ENCODE measurements at places on chromosomes 6 and 20.

GRCh38 chr20:59810449-59811187, 122.8 kb downstream of the SYCP2 start:
- no peak for DNase-seq

DNA sequence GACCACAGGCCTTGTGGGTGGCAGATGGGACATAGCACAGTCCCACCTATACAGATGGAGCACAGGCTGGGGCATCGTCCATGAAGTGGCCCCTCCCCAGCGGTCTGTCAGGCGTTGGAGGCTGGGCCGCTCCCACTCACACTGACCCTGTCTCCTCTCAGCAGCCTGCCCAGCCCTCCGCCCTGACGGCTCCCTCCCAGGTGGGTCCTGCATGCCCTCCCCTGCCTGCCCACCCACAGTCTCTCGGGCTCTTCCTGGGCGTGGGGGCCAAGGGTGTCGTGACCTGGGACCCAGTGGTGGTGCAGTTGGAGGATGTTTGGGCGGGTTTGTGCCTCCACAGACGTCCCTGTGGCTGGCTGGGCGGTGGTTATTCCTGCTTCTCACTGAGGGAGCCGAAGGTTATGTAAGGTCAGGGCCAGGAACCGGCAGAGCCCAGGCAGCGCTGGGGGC, 22.3 kb downstream of the COL20A1 start:
- no peak for DNase-seq

GRCh38 chr6:168867247-168868102, 386.2 kb downstream of the THBS2 start:
- no peak for DNase-seq

GRCh38 chr6:54108271-54108670, 3.0 kb upstream of the MLIP start:
- DNase-seq = no peak

- no peak for DNase-seq
Measured at GRCh38 chr20:21967481-21967880, 262.0 kb downstream of the PAX1 start.

DNA sequence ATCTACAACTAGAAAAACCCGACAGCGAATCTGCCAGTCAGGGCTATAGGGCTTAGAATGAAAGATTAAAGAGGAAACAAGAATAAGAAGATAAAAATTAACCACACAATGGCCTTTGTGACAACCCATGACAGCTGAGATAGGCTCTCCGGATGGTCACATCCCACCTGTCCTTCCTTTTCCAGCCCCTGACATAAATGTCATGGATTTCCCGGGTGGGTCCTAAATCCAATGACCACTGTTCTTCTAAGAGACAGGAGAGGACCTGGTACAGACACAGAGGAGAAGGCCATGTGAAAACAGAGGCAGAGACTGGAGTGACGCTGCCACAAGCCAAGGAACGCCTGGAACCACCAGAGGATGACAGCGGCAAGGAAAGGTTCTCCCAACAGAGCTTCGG, 41.8 kb downstream of the ATXN1 start:
- no peak for DNase-seq

DNA sequence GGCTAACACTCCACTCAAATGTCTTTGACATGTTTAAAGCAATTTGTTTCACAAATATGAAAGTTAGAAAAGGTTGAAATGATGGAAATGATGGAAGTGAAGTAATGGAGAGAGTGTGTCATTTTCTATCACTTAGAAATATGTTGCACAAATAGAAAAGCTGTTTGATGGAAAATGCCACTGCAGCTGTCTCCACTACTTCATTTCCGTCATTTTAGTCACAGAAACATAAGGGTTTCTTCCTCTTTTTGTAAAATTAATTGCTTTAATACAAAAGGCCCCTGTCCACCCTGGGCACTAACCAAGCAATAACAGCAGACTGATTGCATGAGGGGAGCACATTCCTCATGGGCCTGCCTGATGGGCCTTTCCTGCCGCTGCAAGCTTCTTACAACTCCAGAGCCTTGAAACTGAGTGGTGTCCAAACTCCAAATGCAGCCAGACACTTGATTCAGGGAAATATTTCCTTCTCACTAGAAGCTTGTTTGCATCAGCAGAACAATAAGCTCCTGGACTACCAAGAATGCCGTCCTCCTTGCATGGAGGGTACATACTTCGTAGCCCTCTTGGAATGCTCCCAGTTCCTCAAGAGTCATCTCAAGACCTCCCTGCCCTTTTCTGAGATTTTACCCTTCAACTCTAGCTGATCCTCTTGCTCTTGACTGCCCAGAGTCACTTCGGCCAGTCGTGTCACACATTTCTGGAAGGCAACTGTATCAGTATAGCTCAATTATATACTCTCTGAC, 36.1 kb downstream of the F13A1 start:
- no peak for DNase-seq

- DNase-seq = no peak
Measured at GRCh38 chr6:44606504-44606903, 219.0 kb downstream of the CDC5L start.

- no peak for DNase-seq
Measured at GRCh38 chr6:47670851-47671250, 27.5 kb upstream of the ADGRF4 start.

DNA sequence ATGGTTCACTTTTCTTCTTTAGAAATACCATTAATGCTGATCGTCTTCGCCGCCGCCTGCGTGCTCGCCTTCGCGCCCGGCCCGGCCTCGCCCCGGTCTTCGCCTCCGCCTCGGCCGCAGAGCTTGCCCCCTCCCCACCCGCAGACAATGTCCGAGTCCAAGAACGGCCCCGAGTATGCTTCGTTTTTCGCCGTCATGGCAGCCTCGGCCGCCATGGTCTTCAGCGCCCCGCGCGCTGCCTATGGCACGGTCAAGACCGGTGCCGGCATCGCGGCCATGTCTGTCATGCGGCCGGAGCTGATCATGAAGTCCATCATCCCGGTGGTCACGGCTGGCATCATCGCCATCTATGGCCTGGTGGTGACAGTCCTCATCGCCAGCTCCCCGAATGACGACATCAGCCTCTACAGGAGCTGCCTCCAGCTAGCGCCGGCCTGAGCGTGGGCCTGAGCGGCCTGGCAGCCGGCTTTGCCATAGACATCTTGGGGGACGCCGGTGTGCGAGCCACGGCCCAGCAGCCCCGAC, 4.8 kb upstream of the PRPH2 start:
- DNase-seq = peak; percentile 28

DNA sequence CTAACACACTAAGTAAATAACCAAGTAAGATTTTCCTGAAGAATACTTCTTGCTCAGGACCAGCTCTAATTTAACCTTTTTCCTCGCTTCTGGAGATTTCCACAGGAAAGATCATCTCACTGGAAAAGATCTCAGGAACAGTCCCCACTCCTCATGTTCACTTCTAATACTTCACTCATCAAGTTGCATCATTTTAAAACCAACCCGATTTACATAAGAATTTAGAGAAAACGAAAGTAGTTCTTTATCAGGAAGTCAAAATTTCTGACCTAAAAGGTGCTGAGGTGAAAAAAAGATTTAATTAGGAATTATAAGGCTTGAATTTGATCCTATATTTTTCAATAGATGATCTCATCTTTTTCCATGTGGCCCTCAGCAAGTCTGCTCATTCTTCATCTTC, 46.6 kb upstream of the PKHD1 start:
- DNase-seq = no peak

DNA sequence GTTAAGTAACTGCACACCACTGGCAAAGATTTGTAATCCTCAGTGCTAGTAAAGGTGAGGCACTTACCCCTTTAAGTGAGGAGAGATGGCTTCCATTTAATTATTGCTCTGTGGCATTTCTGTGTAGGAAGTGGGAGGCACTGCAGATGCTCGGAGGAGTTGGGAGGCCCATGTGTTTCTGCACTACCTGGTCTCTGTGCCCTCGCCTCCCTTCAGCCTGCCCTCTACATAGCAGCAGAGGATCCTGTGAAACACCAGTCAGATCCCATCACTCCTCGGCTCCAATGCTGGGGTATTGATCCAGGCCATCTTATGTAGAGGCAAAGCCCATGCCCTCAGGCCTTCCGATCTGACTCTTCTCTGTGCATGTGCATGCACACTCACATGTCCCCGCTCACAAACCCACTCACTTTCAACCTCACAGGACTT, 67.0 kb downstream of the SLX4IP start:
- peak; percentile 12 for DNase-seq

GRCh38 chr6:69705954-69706353, 90.9 kb downstream of the LMBRD1 start:
- DNase-seq = no peak

GRCh38 chr20:10065154-10065833, 30.5 kb downstream of the ANKEF1 start:
- no peak for DNase-seq

GRCh38 chr6:108254433-108255410, 6.1 kb downstream of the SNX3 start:
- no peak for DNase-seq

- no peak for DNase-seq
Measured at GRCh38 chr6:117817499-117817898, 89.6 kb upstream of the SLC35F1 start.

DNA sequence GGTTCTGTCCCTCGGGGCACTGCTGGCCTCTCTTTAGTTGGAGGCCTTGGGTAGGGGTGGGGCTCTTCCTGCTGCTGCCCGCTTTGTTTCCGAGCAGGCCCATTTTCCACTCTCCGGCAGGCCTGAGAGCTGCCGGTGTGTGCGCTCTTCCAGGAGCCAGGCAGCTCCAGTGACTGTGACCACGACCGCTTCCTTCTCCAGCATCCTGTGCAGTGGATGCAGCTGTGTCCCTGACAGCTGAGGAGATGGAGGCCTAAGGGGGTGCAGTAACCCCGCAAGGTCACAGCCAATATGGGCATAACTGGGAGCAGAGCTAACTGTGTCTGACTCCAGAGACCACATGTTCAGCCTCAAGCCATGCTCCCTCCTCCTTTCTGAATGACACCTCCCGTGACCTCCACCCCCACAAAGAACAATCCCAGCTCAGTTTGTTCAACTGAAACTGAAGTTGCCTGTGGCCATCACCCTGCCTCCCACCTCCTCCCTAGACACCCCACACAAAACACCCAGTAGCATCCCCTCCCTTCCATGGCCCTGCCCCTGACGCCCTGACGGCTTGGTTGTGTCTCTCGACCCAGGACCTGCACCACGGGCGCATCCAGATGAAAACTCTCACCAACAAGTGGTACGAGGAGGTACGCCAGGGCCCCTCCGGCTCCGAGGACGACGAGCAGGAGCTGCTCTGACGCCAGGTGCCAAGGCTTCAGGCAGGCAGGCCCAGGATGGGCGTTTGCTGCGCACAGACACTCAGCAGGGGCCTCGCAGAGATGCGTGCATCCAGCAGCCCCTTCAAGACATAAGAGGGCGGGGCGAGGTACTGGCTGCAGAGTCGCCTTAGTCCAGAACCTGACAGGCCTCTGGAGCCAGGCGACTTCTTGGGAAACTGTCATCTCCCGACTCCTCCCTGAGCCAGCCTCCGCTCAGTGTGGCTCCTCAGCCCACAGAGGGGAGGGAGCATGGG, 27.8 kb downstream of the SPATA2 start:
- no peak for DNase-seq

DNA sequence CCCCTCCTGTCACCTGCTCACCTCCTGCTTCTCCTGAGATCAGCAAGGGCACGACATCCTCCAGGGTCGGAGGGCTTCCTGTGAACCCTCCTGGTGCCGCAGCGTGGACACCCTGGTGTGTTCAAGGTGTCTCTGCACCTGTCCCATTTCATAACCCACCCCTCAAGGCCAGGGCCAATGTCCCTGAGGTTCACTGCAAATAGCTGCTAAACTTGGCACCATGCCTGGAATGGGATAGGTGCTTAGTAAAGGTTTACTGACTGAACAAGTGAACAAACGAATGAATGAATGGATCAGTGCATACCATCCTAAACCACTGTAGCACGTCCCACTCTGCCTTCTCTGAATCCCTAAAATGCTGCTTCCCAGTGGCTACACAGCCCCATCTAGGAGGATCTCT, 35.0 kb downstream of the SIRPA start:
- no peak for DNase-seq

GRCh38 chr20:23096986-23097520, 10.9 kb upstream of the CD93 start:
- DNase-seq = no peak

- no peak for DNase-seq
Measured at GRCh38 chr20:24951536-24952083, 2.5 kb downstream of the CST7 start.

DNA sequence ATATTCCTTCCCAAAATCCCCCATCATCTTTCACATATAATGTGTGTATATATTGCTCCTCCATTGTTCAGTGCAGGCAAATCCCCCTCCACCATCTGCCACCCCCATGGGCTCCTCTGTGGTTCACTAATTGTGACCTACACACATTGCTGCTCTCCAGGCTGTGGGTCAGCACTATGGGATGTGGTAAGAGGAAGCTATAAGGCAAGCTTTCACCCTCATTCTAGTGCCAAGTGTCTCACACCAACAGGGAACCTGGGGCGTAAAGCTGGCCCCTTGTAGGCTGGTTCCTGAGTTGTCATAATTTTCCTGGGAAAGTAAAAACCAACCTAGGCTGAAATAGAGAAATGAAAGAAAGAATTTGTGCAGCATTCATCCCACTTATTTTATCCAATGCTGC, 16.8 kb downstream of the FKBP1A start:
- DNase-seq = no peak

GRCh38 chr6:25279748-25280343, 672 bp downstream of the CARMIL1 start:
- peak; percentile 18 for DNase-seq

GRCh38 chr20:48676795-48677460, 150.9 kb downstream of the PREX1 start:
- DNase-seq = no peak

GRCh38 chr6:170443151-170443662, 109.9 kb downstream of the PSMB1 start:
- DNase-seq = no peak

GRCh38 chr6:814378-815347, 121.7 kb upstream of the EXOC2 start:
- no peak for DNase-seq

GRCh38 chr6:41955412-41955811, 13.8 kb upstream of the CCND3 start:
- DNase-seq = no peak

GRCh38 chr6:63598049-63599036, 26.1 kb downstream of the LOC128125822 start:
- peak; percentile 71 for DNase-seq

DNA sequence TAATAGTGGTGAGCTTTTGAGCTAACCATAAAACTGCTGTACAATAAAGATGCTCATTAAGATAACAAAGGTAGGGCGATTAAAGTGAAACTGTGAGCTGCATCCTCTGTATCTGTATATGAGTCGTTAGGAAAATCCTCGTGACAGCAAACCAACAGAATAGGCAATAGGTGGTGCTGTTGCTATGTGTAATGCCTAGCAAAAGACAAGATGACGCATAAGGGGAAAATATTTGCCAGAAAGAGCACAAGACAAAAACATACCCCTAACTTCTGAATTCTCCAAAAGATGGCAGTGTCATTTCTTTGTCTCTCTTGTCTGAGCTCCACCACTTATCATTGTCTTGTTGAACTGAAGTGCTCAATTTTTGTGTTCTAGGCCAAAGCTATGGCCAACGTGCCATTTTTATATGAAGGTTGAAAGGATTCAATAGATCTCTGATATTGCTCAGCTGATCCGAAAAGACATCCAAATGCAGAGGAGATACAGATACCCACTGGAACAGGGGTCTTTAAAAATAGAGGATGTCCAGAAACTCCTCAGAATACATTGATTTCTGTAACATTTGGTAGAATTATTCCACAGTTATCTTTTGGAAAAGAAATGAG, 56.3 kb upstream of the ANKEF1 start:
- DNase-seq = peak; percentile 13
